Activated CD4-positive, CD25-positive, alpha-beta regulatory T cell treated with anti-CD3 and anti-CD28 coated beads, Interleukin-2, amount 50 U/mL, for 16 hours (primary cell): ENCODE measurements at places on chromosomes 13 and 19.

- no peak for DNase-seq
These were observed 63.0 kb upstream of the ZDHHC20 start for GRCh38 chr13:21522130-21522529.

GRCh38 chr13:28531845-28532387 is 37.0 kb upstream of the FLT1 start:
- DNase-seq, result no peak

DNA sequence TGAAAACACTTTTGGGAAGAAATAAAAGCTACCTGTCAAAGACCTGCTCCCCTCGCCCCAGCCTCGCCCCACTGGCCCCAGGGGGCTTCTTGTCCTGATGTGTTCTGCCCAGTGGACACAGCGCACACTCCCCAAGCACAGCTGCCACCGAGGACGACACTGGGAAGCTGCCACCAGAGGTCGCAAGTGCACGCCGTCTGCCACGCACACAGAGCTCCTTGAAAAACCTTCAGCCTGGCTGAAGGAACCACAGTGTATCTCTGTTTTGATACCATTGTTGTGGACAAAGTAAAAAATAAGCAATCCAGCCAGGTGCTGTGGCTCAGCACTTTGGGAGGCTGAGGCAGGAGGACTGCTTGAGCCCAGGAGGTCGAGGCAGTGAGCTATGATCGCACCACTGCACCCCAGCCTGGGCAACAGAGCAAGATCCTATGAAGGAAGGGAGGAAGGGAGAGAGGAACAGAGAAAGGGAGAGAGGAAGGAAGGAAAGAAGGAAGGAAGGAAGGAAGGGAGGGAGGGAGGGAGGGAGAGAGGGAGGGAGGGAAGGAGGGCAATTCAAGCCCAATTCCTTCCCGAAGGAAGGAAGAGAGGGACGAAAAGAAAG is 57.3 kb downstream of the CEBPG start:
- DNase-seq, result no peak

DNA sequence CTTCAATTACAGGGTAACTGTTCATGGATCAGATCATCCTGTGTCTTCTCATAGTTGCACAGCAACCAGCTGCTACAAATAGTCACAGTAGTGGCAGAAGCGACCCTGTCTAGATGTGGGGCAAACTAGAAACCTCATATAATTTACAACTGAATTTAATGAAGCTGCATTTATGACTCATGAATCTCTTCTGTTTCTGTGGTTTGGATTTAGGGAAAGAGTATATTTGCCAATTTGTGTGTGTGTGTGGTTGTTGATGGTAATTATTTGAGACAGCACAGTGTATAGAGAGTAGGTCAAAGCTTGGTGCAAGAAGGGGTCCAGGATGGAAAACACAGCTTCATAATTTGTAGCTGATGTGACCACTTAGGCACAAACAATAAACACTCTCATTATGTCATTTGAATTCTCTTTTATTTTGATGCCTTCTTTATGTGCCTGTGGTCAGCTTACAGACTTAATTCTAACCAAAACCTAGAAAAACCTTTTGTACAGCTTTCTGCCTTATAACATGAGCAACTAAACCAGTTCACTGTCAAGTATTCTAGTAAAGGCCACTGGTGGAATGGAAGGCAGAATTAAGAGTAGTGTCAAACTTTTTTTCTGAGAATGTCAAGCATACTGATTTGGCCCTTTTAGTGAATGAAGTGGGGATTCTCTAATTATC is 218.1 kb downstream of the TBC1D4 start:
- DNase-seq, result no peak

DNA sequence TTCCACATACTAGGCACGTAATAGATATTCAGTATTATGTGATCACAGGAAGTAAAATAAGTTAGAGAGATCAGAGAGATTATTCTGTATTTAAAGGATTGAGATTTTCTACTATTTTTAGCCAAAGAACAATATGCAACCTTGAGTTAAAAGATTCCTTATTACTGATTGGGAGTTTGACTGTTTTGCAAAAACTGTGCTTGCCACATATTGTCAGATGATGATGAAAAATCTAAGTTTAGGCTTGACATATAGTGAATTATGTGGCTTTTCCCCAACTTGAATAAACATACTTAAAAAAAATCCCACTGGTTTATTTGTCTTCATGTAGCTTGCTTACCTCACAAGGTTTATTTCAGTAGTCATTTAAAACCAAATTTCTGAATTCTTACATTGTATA is 194.4 kb downstream of the KCNRG start:
- no peak for DNase-seq

- DNase-seq, result no peak
These were observed 3.2 kb upstream of the PRKCG start for GRCh38 chr19:53878776-53879139.

DNA sequence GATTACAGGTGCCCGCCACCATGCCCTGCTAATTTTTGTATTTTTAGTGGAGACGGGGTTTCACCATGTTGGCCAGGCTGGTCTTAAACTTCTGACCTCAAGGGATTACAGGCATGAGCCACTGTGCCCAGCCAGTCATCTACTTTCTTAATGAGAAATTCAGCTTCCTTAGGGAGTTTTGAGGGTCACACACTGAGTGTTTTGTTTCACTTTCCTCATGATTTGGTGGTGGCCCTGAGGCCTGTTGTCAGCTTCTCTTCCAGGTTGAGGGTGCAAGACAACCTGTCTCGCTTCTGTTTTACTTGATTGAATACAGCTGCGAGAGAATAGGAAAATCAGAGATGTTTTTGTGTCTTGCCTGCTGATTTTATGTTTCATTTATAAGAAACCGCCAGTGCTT is 9.9 kb downstream of the FRY start:
- DNase-seq, result no peak

DNA sequence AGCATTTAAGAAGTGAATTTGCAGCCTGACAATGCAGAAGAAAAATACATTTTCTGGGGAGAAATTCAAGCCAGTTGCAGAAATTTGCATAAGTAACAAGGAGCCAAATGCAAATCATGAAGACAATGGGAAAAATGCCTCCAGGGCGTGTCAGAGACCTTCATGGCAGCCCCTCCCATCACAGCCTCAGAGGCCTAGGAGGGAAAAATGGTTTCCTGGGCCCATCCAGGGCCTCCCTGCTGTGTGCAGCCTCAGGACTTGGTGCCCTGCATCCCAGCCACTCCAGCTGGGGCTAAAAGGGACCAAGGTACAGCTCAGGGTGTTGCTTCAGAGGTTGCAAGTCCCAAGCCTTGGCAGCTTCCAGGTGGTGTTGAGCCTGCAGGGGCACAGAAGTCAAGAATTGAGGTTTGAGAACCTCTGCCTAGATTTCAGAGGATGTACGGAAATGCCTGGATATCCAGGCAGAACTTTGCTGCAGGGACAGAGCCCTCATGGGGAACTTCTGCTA is 16.7 kb upstream of the ITM2B start:
- DNase-seq, result no peak

- DNase-seq, result no peak
These were observed 4.2 kb upstream of the PLIN4 start for GRCh38 chr19:4522291-4523002.

- DNase-seq, result no peak
These were observed 11.8 kb upstream of the PABPC3 start for GRCh38 chr13:25084096-25084495.

- no peak for DNase-seq
These were observed 1.2 kb downstream of the CPT1C start for GRCh38 chr19:49692147-49692506.

DNA sequence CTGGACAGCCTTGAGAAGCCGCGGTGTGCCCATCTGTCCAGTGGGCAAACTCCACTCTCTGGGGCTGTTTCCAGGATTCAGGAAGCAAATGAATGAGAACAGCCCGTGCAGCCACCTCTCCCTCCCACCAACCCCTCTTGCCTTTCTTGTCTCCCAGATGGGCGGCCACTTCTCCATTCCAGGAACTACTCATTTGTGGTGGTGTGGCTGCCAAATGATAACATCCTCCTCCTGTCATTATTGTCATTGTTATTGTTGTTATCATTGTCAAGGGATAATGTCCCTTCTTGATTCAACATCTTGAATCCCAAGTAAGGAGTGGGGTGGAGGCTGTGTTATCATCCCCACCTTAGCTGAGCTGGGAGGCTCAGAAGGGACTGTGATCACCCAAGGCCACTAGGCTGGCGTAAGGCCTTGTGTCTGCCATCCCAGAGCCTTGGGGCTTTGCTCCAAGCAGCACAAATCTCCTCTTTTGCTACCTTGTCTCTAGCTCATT is 1.6 kb downstream of the DNM2 start:
- DNase-seq, result no peak

DNA sequence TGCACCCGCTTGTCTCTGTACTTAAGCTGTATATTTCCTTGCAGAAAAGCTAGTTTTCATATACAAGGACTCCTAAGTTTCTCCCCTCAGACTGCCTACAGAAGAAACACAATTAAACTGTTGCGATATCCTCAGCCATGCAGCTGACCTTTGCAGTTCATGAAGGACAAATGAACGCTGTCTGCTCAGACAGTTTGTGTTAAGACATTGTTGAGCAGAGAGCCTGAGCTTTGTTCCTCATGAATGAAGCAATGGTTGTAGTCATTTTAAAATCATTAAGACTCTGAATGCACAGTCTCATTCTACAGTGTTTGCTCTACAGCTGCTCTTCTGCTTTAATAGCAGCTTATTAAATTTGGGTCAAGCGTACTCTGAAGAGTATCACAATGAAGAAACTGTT is 23.2 kb upstream of the MAB21L1 start:
- DNase-seq, result no peak

DNA sequence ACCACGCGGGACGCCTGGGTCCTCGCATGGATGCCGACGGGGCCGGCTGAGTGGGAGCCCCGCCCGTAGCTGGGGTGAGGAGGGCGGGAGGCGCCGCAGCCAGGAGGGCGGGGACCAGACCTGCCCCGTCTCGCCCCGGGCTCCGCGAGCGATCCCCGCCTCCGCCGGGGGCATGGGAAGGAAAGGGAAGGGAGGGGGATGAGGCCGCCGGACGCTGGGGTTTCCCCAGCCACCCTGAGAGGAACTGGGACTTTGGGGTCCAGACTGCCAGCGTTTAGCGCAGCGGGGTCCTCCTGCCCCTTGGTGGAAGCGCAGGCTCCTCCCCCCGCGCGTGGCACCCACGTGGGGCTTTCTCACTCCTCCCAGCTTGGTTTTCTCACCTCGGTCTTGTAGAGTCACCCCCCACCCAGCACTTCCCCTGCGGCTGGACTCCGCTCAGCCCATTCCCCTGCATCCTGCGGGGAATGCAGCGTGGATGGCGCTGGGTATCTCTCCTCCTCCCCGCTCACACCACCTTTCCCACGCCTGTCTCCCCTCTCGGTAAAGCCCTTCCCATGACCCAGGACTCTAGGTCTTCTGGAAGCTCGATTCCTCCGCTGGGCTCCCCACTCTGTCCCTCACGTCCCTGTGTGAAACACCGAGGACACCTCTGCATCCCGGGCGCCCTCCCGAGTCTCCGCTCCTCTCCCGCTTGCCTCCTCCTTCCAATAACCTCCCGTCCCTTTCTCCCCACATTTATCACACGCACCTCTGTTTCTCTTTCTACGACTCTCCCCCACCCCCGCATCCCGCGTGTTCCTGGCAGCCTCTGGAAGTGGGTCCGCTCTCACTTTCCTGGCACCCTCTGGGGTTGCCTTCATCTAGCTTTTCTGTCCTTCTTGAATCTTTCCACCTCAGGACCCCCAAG is 2.1 kb downstream of the TGFB1 start:
- peak; percentile 71 for DNase-seq

DNA sequence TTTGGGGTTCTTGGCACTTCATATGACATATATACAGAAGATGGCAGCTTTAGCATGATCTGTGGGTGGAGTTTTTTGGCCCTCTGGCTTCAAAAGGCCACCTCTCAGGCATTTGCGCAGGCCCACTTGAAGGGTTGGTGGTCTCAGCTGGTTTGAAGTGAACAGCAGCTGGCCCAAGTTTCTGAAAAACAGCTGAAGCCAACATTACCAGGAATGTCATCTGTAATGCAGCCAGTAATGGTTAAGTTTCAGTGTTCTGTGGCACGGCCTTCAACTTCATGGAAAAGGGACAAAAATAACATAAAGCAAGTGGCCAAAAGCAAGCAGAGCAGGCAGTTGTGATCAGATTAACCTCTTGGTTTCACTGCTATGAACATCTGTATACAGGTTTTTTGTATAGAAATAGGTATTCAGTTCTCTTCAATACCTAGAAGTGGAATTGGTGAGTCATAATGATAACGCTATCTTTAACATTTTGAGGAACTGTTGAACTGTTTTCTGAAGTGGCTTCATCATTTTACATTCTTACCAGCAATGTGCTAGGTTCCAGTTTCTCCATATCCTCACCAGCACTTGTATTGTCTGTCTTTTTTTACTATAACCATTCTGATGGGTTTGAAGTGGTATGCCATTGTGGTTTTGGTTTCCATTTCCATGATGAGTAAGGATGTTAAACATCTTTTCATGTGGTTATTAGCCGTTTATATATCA is 245.4 kb downstream of the SHISA2 start:
- DNase-seq, result no peak

- no peak for DNase-seq
These were observed 890.5 kb downstream of the UQCRFS1 start for GRCh38 chr19:28322491-28322890.

GRCh38 chr19:49862391-49863253 is 4.8 kb downstream of the PNKP start:
- DNase-seq, result no peak
